ENCODE measurements at places on chromosomes 4 and X. TPM values are rescaled to one million over a fixed set of nuclear protein-coding genes. Genes with fewer than 3 reads are reported as not detected.
A peak's percentile ranks its signal among the peaks of the same experiment; 100 is the strongest.

The DBET gene
- total RNA-seq = not detected

DNA sequence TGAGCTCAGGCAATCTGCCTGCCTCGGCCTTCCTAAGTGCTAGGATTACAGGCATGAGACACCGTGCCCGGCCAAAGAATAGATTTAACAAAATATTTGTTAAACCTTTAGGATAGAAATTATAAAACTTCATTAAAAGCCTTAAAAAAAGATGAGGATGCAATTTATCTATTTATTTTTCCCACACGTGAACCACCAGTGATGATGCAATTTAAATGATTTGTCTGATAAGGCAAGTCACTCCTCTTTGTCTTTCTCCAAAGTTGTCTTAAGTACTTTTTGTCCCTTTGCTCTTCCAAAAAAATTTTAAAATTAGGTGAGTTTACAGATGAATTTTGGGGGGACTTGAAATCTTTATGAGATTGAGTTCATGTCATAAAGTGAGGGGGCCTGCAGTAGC lies 58.2 kb downstream of the SLC34A2 start:
- DNase-seq = no peak

The USP26 gene
- not detected for total RNA-seq

The FAT1 gene
- total RNA-seq = 44.4 TPM

The MEPE gene
- not detected for total RNA-seq

DNA sequence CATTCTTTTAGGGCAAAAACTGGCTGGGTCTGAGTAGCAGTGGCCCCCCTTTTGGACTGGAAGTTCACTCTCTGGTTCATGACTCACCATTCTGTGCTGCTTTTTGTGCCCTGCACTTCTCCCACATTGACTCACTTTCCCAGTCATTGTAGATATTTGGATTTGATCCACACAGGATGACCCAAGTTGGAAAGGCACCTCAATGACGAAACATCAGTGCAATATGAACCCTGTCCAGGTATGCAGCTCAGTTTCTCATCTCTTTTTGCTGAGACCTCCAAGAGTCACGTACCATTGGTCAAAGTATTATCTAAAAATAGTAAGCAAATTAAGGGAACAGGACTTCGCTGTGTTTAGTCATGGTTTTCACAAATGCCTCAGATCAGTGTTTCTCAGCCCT lies 92.7 kb downstream of the CBLL2 start:
- DNase-seq = no peak

DNA sequence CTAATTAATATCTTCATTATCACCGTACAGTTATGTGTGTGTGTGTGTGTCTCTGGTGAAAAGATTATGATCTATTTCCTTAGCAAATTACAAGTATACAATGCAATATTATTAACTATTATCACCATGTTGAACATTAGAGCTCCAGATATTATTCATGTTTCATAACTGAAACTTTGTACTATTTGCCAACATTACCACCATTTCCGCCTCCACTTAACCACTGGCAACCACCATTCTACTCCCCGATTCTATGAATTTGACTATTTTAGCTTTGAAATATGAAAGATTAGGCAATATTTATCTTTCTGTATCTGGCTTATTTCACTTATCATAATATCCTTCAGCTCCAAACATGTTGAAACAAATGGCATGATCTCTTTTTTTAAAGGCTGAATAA lies 717.9 kb downstream of the ARAP2 start:
- DNase-seq = no peak

The CT45A10 gene
- total RNA-seq = not detected

- no peak for DNase-seq
These were observed 55.1 kb downstream of the RAB40A start for GRCh38 chrX:103464072-103464773.

GRCh38 chr4:104938624-104939023 lies 208.1 kb upstream of the TET2 start:
- no peak for DNase-seq

GRCh38 chr4:6926681-6927478 lies 17.3 kb downstream of the TBC1D14 start:
- DNase-seq = peak; percentile 69

DNA sequence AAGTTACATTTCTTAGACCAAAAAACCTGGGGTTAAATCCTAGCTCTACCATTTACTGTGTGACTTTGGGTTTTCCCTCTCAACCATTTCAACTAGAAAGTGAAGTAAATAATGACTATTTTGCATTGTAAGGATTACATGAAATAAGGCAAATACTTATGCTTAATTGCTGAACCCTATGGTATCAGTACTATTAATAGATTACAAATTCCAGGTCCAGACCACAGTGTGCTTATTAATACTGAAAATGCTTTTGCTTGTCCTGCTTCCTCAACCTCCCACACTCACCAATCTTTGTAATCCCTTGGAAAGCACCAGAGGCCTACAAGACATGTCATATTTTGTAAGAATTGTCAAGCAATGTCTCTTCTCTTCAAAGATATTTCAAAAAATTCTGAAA lies 456.5 kb downstream of the SPOCK3 start:
- DNase-seq = no peak

DNA sequence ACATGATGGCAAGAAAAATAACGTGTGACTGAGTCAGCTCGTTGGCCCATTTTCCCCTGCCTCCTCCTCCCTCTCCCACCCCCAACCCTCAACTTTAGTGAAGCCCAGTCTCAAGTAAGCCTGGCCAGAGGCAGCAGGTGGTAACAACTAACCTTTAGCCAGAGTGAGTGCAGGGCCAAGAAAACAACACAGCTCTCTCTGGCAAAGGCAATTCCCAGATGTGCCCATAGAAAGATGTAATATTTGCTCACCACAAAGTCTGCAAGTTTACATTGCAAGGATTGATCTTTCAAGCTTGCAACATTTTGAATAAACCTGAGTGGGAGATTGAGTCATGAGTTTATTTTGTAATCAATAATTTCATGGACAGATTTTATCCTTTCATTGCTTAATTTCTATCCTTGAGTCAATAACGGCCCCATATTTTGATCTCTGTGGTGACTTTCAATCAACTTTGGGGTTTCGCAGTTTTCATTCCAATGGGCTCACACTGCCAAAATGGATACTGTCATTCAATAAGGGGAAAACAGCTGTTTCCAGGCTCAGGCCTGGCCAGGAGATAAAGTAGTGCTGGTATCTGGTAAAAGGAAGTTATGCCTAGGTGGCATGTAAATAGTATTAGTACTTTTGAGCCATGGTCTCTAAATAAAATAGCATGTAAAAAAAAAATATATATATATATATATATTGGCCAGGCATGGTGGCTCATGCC lies 130.7 kb upstream of the TMEM164 start:
- no peak for DNase-seq

- DNase-seq = no peak
These were observed 61.6 kb upstream of the NOCT start for GRCh38 chr4:138953961-138954371.

DNA sequence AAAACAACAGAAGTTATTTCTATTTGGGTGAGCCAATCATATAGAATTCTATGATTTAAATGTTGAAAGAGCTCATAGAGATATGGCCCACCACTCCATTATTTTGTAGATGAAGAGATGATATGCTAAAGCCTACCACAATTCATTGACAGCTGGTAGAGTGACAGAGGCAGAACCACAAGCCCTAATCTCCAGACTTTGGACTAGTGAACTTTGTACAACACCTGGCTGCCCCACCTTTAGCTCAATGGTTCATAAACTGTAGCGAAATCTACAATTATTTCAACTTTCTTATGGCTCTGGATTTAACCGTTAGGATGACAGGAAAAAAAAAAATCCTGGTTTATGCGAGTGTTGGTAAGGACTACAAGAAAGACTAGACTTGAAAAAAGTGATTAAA lies 50.9 kb downstream of the PRKG2 start:
- no peak for DNase-seq

DNA sequence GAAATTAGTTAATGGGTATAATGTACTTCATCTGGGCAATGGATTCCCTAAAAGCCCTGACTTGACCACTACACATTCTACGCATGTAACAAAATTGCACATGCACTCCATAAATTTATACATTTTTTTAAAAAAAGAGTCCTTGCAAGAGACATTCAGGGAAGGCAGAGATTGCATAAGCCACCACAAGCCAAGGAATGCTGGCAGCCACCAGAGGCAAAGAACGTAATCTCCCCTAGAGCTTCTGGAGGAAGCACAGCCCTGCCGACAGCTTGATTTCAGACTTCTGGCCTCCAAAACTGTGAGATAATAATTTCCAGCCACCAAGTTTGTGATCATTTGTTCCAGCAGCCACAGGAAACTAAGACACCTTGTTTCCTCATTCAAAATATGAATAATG lies 185.6 kb upstream of the GALNT7 start:
- no peak for DNase-seq

DNA sequence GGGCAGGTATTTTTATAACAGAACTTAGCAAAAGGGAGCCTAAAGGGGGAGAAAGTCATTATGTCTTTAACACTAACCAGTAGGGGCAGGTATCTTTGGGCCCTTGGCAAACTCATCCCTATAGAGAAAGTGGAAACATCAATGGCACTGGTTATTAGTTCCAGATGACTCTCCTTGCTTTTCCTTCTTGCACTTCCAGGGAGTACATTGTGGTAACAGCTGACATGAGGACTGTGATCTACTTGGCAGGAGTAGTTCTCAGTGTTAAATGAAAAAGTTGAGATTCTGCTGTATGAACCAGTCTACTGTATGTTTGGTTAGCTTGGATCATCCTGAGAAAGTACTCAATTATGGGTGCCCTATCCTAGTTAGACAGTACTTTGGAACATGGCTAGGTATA lies 93.6 kb downstream of the ATXN3L start:
- no peak for DNase-seq

DNA sequence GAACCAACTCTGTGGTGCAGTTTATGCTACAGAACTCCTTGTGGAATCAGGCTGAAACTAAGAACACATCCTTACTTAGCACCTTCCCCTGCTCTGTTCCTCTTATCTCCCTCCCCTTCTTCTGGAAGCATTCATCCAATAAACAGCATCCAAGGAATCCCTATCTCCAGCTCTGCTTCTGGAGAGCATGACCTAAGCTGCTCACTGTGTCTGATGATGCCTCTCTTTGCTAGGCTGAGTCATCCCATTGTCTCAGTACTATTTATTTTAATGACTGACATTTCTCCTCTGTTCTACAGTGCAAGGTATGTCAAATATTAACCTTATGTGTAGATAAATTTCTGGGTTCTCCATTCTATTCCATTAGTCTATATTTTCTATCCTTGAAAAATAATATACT lies 71.2 kb downstream of the BEND2 start:
- DNase-seq = no peak

The PDLIM5 gene
- 114 TPM for total RNA-seq

GRCh38 chrX:23670528-23670927 lies 3.2 kb downstream of the PRDX4 start:
- DNase-seq = no peak

All from liver (tissue), 10 donors.